ENCODE measurements at places on chromosomes 3 and 15. TPM values are rescaled to one million over a fixed set of nuclear protein-coding genes. Genes with fewer than 3 reads are reported as not detected.

DNA sequence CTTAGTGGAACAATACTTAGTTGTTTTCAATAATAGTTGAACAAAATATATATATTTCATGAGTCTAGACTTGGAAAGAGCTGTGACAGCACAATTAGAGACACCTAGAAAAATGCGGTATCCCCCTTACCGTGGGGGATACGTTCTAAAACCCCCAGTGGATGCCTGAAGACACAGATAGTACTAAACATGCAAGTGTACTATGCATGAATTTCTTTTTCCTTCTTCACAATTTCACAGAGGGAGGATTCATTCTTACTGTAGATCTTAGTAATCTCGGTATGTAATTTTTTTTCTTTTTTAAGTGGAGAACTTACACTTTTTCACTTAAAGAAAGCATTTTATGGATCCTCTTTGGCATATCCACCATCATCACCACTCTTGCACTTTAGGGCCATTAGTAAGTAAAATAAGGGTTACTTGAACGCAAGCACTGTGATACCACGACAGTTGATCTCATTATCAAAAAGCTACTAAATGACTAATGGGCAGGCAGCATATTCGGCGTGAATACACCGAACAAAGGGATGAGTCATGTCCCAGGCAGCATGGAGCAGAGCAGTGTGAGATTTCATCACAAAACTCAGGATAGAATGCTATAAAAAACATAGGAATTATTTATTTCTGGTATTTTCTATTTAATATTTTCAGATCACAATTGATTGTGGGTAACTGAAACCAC lies 72.3 kb upstream of the ZNF280D start:
- peak; percentile 86 for DNase-seq

- no peak for DNase-seq
These were observed 192.5 kb upstream of the CGNL1 start for GRCh38 chr15:57183614-57184344.

DNA sequence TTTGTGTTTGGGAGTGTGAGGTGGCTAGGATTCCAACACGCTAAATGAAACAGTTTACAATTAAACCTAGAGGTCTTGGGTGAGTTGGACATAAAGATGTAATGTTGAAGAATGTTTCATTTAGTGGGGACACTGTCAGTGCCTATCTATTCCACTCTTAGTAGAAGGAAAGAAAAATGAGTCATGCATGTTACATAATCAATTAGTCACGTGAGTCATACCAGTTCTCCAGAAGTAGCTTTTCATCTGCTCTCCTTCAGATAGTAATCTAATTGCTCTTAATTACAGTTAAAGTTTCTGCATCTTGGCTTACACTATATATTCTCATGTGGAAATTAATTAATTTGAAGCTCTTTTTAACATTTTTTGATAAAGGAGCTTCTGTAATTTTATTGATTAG lies 115.7 kb upstream of the P2RY1 start:
- peak; percentile 39 for DNase-seq

- peak; percentile 18 for DNase-seq
These were observed 80.0 kb downstream of the MITF start for GRCh38 chr3:69819282-69819681.

The SCAMP5 gene
- total RNA-seq: 4.4 TPM

The SOX14 gene
- not detected for total RNA-seq
